Lower leg skin (tissue), 4 donors: ENCODE measurements at places on chromosomes 13 and 19.

DNA sequence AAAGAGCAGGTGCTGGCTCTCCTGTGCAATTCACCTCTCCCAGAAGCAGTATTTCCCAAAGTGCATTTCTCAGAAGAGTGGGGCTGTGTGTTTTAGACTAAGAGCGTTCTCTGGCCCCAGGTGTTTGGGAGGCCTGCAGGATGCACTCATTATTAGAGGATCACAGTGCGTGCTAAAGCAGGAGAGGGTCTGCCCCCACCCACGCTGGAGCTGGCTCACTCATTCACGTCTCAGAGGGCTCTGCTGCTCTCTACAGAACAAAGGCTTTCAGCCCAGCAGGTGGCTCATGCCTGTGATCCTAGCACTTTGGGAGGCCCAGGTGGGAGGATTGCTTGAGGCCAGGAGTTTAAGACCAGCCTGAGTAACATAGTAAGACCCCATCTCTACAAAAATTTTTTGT is 756.7 kb downstream of the UQCRFS1 start:
- no peak for DNase-seq

DNA sequence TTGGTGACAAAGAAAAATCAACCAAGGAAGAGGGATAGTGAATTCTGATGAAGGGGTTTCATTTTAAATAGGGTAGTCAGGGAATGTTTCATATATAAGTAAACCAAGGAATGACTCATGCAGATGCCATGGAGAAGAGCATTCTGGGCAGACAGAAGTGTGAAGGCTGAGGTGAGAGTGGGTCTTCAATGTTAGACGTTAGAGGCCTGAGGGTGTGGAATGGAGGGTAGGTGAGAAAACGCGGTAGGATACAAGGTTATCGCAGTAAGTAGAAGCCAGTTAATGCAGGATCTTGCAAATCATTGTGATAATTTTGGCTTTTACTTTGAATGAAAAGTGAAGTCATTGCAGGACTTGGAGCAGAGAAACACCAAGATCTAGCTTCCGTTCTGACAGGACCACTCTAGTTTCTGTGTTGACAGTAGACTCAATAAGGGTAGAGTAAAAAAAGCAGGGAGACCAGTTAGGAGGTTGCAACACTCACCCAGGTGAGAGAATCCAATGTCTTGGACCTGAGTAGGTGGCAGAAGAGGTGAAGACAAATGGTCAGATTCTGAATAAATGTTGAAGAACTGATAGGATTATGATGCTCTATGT is 225.2 kb upstream of the TMTC4 start:
- DNase-seq, result no peak

DNA sequence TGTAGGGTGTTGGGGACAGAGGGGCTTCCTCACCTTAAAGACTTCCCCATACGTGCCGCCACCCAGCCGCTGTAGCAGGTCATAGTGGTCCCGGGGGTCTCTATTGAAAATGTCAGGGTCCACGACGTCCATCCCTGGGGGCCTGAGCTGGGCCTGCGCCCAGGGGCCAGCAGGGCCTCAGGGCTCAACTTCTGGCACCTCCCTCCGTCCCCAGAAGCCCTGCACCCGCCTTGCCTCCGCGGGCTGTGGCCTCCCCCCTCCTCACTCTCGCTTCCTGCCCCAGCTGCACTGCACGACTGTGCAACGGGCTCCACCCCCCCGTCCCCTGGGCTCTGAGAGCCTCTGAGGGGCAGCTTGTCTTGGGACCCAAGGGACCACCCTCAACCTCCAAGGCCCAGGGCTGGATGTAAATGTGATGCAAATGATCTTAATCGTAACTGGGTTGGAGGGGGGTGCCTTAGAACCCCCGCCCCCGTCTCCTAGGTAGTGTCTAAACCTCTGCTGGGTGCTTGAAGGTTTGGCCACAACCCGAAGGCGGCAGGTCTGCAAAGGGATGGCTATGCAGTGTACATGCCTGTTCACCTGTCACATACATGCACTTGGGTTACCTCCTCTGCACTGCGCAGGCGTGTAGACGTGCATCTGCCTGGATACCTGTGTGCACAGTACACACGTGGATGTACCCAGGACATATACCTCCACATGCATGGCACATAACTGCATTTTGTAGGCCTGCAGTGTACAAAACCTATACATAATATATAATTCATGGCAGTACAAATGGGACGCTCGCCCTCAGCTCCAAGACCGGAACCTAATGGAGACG is at the start of gene MAP4K1:
Gene MAP4K1 (minus strand): TSS at position 190 of the 826 bp plus-strand sequence. CDS start 58 bp downstream, at position 132.
- no peak for DNase-seq

GRCh38 chr13:112903071-112903577 is 65.9 kb upstream of the MCF2L start:
- no peak for DNase-seq

DNA sequence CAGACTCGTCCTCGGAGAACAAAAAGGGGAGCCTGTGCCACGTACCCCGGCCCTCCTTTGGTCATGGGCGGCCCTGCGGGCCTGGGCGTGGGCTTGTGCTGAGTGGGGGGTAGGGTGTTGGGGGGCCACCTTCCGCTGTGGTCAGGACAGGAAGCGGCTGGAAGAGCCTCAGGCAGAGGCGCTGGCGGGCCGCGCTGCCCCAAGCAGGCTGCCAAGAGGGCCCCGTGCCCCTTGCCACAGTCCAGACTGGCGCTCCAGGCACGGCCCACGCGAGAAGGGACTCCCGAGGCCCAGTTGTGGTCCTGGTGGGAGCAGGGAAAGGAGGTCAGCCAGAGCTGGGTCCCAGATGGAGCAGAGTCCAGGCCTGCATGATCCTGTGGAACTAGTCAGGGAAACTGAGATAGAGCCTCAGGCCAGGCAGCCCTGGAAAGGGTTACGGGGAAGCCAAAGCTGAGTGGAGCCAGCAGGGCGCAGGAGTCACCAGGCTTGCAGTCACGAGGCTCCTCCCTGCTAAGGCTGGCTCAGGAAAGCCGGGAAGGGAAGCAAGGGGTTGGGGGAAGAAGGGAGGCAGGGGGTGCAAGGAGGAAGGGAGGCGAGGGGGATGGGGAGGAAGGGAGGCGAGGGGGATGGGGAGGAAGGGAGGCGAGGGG is 135.0 kb downstream of the CRYL1 start:
- no peak for DNase-seq

DNA sequence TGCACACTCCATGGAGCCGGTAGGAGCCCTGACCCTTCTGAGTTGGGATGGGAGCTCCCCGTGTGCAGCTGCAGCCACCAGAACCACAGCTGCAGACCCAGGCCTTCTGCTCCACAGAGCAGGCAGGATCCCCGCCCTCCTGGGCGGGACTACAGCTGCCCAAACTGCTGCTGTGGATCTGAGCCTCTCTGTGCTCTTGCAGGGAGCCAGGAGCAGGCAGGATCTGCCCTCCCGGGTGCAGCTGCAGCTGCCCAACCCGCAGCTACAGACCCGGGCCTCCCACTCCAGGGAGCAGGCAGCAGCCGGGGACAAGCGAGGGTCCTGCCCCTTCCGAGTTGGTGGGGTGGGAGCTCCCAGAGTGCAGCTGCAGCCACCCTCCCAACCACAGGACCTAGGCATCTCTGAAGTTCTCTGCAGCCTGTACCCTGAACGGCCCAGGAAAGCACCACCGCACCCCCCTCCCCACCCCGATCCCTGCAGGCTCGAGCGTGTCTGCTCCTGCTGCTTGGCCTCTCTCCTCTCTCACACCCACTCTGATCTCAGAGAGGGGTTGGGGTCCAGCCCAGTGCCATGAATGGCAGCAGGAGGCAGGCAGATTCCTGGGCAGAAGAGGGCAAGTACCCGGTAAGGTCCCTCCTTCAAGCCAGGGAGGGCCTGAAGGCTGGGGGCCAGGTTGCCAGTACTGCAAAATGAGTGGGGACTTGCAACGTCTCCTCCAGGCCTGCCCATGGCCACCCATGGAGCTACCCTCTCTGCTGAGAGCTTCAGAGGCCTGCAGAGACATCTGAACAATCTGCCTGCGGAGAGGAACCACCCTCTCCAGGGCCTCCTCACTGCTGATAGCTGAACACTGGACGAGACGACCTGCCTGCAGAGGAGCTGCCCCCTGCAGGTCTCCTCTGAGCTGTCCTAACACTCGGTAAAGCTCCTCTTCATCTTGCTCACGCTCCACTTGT is 16.4 kb upstream of the EMP3 start:
- DNase-seq, result no peak

GRCh38 chr13:105871768-105872167 is 663.7 kb downstream of the EFNB2 start:
- no peak for DNase-seq

GRCh38 chr13:48741377-48741776 is 87.6 kb downstream of the CYSLTR2 start:
- no peak for DNase-seq

DNA sequence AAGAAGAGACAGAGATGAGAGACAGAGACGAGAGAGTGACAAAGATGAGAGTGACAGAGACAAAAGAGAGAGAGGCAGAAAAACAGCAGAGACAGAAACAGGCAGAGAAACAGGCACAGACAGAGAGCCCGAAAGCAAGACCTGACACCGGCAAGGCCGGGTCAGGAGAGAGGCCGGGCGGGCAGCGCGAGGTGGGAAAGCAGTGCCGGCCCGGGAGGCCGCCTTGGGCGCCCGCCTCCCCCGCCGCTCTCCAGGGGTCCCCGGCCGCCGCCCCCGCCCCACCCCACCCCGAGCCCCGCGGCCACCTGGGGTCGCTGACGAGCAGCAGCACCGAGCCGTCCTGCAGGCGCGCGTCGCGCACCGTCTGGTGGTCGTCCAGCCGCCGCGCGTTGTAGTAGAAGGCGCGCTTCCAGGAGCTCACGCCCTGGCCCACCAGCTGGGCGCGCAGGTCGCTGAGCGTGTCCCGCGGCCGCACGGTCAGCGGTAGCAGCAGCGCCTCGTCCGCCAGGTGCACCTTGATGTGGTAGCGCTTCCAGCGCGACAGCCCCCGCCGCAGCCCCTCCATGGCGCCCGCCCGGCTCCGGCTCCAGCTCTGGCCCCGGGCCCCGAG is at the start of gene TINCR:
Gene TINCR (minus strand): TSS at position 594 of the 610 bp plus-strand sequence.
- DNase-seq, result no peak

DNA sequence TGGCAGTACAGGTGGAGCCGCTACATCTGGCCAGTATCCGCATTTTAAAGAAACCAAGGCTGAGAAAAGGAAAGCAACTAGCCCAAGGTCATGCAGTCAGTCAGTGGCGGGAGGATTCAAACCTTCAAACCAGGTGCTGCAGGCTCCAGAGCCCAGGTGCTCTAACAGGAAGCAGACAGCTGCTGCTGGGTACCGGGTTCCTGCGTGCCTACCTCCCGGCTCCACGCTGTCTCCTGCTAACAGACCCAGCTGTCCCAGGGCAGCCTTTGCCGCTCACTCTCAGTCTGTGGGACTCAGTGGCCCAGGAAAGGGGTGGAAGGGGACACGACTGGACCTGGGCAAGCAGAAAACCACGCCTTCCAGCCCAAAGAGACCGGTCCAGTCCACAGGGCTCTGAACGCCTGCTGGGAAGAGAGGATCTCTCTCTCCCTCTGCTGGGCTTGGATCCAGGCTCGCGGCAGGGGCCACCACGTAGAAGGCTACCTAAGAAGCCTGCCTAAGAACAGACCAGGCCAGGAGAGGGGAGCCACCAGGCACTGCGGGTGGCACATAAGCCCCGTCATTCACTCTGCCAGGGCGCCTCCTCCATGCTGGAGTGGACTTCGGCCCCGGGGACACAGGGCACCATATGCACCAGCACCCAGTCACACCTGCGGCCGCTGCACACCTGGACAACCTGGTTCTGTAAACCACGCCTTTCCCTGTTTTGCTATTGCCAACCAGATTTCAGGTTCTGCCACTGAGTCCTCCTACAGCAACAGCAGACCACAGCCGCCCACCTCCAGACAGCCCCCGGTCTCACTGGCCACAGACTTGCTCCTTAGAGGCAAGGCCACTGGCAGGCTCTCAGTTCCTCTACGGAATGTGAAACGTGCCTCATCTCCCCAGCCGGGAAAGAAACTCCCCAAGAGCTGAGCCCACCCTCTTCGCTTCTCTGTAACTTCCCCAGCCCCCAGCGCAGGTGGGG is 4.6 kb downstream of the DAPK3 start:
- no peak for DNase-seq
